ENCODE measurements at places on chromosomes 13 and 19.

DNA sequence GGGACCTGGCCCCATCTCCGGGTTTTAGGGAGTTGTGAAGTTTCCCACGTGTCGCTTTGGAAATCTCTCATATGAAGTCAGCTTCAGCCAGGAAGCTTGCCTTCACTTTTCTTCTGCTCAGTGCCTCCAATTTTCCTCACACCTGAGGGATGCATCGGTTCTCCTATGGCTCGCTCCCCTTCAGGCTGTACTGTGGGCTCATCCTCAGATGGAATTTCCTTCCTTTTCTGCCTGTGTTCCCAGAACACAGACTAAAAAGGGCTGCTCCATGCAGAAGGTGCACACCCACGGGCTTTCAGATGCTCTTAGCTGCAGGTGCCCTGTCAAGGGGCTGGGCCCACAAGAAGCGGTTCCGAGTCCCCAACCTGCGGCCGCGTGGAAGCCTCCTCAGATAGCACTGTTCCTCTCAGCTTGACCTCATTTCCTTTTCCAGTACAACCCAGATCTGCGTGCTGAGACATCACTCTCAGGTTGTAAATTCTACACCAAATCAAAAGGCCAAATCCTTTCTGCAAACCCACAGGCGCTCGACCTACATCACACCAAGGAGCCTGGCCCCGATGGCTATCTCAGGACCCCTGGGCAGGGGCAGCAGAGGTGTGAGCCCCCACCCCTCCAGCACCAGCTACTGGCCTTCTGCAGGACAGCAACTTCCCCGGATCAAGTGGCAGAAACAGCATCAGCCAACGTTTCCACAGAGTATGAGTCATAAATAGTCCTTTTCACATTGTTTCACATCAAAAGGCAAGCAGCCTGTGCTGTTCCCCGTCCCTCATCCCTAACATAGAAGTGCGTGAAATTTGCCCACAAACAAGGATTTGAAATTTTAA, 275.9 kb downstream of the ZNF536 start:
- peak; percentile 62 for DNase-seq

DNA sequence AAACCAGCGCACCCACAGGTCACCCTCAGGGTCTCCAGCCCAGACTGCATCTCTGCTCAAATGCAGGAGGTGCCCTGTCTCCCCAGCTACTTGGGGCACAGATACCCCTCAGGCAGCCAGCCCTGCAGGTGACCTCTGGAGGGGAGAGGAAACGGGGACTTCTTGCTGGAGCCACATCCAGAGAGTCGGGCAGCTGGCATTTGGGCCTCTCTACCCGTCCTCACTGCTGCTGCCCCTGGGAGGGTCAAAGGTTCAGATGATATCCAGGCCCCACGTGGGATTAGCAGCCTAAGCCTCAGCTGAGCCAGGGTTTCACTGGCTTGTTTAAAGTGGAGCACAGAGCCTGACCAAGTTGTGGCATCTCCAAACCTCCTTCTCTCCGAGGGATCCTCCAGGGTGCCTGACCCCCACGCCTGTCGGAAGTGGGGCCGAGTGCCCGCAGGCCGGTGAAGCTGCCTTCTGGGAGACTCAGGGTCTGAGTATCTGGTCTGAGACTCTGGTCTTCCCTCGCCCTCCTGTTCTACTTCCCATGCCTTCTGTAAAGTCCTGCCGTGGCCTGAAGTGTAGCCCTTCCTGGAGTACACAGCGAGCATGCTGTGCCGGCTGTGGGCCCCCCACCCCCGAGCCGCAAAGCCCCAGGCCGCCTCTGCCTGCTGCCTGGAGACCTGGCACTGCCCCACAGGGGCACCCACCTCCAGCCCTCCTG, 2.1 kb downstream of the RASA3 start:
- DNase-seq: no peak

DNA sequence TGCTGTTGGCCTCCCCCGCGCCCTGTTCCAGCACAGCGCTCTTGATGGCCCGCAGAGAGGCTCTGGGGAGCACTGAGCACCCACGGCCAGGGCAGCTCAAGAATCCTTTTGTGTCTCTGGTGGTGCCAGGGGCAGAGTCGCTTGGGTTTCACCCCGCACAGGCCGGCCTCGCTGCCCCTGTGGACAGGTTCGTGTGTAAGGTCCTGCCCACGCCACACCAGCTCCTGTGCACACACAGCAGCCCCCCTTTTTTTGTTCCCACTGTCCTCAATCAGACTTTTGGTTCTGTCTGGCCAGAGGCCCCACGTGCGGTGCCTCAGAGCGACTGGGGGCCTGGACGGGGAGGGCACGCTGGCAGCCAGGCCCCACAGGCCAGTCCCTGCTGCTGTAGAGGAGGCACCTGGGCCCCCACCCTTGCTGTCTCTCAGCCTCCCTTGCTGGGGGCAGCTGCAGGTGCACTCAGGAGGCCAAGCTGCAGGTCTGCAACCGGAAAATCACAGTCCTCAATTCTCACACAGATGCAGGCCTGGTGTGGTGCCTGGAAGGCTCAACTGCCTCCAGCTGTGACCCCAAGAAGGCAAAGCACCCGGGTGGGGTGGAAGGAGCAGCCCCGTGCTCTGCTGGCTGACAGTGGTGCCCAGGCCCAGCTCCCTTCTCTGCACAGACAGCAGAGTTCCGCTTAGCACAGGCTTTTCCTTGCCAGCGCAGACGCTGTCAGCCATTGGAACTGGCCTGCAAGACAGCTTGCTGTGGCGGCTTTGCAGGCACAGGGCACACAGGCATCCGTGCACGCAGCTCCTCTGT, 12.6 kb upstream of the F7 start:
- no peak for DNase-seq

DNA sequence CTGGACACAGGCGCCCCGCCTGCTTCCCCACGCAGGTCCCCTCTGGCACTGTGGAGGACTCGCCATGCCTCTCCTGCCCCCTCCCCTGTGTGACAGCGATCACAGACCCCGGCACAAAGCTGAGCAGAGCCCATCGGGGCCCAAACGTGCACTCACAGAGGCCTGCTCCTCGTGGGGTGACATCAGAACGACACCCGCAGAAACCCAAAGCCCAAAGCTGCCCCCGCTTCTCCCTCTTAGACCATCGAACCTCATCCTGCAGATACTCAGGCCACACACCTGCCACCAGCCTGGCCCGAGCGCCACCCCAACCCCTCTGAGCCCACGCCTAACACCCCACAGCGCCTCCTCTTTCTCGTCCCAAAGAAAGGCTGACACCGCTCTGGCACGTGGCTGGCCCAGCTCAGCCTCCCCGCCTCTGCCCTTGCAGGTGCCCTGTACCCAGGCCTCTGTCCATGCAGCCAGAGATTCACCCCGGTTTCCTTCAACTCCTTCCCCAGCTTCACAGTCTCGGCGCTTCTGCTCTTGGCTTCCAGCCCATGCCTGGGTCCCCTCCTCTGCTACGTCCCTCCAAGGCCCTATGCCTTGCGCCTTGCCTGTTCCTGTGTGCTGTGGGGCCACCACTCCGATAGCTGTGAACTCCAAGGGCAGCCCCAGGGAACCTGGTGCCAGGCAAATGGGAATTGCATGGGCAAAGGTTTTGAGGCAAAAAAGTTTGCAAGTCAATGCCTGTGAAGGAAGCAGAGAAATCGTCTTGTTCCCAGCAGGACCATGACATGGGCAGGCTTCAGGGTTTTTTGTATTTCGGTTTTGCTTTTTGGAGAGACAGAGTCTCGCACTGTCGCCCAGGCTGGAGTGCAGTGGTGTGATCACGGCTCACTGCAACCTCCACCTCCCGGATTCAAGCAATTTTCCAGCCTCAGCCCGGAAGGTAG, 831 bp upstream of the CBARP start:
- DNase-seq: no peak

DNA sequence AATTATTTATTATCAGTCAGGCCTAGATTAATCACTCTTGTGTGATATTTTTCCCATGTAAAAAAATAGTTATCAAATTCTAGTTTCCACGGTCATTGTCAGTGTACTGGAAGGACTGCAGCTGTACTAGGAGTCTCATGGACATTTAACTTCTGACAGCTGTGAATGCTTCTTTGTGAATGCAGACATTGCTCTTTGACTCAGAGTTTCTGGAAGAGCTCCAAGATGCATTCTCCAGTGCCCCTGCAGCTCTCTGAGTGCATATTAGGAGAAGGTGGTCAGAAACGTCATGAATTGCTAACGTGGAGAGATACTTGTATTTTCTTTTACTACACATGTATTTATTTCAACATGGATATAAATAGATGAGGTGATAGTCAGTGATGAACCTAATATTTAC, 9.7 kb upstream of the SLITRK5 start:
- DNase-seq: no peak

DNA sequence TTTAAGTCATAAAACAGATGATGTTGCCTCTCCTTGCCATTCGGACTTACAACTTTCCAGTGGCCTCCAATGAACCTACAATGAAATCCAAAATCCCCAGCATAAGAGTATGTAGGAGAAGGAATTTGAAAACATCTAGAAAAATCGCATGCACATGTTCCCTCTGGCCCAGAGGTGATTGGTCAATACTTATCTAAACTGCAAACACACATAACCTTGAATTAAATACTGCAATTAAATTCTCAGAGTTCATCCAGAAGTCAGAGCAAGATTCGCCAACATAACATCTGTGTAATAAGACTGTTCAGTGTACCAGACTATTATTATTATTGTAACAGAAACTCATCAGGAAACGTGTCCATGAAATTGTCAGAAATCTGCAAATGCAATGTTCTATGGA, 82.2 kb upstream of the USP29 start:
- DNase-seq: no peak

- peak; percentile 15 for DNase-seq
These were observed 16.3 kb downstream of the ZNF160 start for GRCh38 chr19:53086949-53087348.

DNA sequence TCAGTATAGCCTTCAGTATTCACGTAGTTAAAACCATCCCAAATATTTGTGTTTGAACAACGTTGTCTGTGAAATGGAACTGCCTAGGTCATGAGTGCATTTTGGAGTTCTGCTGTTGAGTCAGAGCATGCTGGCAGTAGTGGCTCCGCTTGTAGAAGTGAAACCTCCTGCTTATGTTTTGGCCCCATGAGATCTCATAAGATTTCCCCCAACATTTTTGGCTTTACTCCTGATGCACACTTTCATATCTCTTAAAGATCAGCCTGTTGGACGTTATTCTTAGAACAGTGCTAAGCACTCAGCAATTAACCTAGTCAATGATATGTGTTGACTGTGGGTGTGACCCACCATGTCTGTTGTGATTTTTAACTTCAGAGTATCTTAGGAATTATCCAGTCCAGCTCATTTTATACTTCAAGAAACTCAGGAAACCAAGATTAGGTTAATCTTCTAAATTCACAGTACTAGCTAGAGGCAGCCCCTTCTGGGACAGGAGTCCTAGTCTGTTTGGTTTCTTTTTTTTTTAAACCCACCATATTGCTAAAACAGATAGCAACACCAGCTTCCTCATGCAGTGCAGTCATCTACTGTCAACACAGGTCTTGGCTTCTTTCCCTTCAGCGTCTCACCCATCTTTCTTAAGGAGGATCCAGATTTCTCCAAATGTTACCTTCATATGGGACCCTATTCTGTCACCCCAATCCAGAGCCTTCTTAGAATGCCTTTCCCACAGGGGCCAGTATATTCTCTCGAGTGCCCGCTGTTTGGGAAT, 26.2 kb downstream of the RAP2A start:
- DNase-seq: no peak

DNA sequence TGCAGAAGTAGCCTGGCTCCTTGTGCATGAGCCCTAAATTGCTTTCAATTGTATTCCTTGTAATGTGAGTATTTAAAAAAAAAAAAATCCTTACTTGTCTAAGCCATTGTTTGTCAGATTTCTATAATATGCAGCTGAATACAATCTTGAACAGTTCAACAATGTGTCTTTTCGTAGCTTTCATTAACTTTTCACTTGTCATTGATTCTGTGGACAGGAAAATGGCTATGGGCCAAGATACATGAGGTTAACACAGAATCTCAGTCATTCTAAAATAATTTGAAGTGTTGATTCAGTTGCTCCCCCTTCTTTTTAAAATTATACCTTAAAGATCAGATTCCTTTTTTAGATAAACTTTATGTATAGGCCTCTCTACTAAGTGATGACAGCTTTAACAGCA, 395.8 kb upstream of the KLF12 start:
- DNase-seq: no peak

GRCh38 chr19:48613024-48613851, 1.6 kb downstream of the FAM83E start:
- DNase-seq: peak; percentile 47

- no peak for DNase-seq
These were observed 285.1 kb downstream of the SPRY2 start for GRCh38 chr13:80055847-80056246.

DNA sequence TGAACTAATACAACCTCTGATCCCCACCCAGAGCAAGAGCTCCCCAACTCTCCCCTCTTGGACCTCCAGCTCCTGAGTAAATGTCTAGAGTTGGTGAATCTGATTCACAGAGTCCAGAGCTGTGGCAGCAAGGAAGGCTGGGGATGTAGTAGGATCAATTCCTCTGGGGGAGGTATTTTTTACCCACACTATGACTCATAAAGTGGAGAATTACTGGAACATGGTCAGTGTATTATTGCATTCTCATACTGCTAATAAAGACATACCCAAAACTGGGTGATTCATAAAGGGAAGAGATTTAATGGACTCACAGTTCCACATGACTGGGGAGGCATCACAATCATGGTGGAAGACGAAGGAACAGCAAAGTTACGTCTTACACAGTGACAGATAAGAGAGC, 496.7 kb downstream of the EFNB2 start:
- no peak for DNase-seq

DNA sequence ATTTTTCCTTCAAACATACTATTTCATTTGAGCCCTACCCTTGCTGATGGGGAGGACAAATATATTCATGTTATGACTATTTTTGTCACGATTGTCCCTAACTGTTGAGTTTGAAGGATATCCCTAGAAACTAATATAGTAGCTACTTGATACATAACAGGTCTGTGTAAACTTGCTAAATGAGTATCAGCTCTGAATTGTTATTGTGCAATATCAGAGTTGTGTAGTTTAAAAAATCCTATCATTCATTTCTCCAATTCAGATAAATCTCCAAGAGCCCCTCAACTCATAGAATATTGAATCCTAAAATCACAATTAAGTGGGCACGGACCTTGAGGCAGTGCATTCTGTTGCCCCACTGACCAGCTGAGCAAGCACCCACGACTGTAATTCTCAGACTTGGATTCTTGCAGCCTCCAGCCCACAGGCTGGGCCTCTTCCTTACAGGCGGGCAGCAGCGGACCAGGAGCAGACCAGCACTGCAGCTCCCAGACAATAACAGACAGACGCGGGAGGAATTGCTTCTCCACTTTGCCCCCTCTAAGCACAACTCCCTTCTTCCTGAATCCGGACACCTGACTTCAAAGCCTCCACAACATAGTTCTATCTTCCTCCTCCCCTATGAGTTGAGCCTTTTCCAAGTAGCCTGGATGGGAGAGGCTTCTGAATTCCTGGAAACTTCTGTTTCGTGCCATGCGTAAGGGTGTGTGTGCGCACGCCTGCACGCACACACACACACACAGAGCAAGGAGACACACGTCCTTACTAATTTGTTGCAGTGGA, 337.6 kb upstream of the ARGLU1 start:
- DNase-seq: no peak

- no peak for DNase-seq
These were observed 19.2 kb downstream of the TMEM272 start for GRCh38 chr13:51825681-51826254.

All from head of caudate nucleus (tissue), 42 donors.